Globus pallidus (tissue), 1 donor: ENCODE measurements at places on chromosomes 1 and 21.

- peak; percentile 30 for DNase-seq
Observed at GRCh38 chr1:54627196-54627595, 3.9 kb upstream of the FAM151A start.

- DNase-seq: no peak
Observed at GRCh38 chr1:6800745-6801144, 15.5 kb downstream of the CAMTA1 start.

GRCh38 chr1:52482326-52483004, 70.4 kb downstream of the TUT4 start:
- DNase-seq: no peak

- DNase-seq: no peak
Observed at GRCh38 chr1:231201979-231202633, 38.9 kb upstream of the GNPAT start.

DNA sequence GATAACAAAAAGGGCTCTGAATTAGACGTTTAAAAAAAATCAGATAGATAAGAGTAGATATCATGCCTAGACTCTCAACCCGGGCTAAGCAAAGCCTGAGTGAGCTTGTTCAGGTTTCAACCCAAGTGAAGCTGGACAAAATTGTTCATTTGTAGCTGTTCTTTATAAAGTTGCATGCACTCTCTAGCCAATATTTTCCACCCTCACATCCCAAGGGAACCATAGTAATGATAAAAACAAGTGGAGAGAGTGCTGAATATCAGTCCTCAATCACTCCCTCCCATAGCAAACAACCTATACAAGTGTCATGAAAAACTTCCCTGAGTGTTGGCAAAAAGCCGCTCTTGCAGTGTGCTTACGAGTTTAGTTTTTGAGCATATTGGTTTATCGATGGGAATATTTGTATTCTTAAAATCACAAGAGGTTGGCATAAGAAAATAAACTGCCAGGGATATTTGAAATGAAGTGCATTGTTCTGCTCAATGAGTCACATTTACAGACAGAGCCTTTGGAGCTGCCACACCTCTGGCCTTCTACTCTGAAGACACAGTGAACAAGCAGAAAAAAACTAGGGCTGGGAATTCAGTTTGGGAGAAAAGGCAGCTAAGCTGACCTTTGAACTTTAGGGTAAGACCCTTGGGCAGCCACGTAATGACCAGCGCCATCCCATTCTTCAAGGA, 2.2 kb upstream of the CLCA2 start:
- DNase-seq: no peak
